ENCODE measurements at places on chromosomes 4 and X.

GRCh38 chr4:30825008-30825770 is 105.0 kb downstream of the PCDH7 start:
- no peak for DNase-seq

DNA sequence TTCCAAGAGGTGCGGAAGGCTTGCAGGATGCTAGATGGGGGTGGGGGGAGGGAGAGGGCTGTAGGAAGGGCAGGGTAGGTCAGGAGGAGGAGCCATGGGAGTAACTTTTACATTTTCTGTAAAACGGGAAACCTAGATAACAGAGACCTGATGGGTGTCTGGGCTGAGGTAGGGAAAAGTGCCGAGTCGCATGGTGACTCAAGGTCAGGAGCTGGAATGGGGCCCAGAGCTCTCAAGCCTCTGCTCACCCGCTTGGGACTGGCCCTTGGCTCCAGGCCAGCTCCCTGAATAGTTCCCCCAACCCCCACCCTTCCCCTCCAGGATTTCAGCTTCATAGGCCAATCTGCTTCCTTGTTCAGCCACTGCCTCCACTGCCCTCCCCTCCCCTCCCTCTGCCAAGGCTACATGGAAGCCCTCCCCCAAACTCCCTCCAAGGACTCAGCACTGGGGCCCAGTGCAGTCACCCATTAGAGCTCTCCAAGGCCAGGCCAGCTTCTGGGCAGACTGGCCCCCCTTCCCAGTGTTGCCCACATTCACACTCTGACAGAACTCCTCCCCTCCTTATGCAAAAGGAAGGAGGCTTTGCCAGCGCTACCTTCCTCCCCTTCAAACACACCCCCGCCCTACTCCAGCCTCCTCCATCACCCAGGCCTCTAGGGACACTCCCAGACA is 43.6 kb downstream of the TSC22D3 start:
- DNase-seq: no peak

DNA sequence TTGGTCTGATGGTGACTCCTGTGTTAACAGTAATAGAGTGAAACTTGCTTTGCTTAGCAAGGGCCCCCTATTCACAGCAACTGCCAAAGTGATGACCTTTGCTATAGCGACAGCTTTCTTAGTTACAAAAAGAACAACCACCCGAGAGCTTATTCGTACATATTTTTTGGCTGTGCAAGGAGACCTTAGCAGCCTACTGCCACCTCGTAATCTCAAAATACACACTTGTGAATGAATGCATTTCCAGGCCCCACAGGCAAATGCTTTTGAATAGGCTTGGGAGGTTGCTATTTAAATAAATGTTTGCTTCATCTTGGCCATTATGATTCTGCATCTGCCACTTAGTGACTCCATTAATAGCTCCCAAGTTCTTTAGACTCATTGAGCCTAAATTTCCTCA is 47.4 kb downstream of the CCDC149 start:
- no peak for DNase-seq

DNA sequence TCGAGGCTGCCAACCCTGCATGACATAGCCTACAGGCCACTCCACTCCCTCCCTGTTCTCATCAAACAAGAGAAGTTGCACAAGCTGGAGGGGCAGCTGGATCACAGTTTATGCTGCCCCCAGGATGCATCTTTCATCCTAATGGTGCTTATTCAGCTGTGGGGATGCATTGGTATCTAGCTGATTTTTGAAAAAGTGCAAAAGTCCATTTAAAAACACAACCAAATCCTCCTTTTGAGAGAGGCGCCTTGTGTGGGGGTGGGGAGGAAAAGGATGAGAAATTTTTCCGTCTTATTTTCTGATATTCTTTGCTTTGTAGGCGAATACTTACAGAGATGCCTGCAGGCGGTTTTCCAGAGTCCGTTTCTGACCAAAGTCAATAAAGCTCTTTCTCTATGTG is 276.4 kb upstream of the BOD1L1 start:
- no peak for DNase-seq

GRCh38 chr4:147682755-147683154 is 1.2 kb downstream of the PRMT9 start:
- DNase-seq: no peak

GRCh38 chrX:43822014-43822413 is 60.2 kb downstream of the MAOB start:
- no peak for DNase-seq

- DNase-seq: peak; percentile 16
Observed at GRCh38 chr4:168167714-168168284, 75.5 kb downstream of the ANXA10 start.

GRCh38 chr4:181613200-181613599 is 630.0 kb upstream of the TENM3 start:
- DNase-seq: no peak

DNA sequence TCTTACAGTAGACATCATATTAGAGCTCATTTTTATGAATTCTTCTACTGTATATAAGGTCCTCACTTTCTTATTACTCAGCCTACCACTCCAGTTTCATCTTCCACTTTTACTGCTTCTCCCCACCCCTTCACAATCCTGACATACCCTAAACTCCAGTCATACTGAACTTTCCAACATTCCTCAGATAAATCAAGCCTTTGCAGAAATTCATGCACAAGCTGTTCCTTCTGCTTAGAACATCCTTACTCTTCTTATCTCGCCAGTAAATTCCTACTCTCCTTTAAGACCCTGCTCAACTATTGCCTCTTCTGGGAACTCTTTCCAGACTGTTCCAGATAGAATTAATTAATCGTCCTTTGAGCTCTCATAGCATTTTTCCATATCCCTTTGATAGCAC is 24.8 kb downstream of the RTL9 start:
- DNase-seq: peak; percentile 60

GRCh38 chr4:2913168-2913567 is 50.0 kb downstream of the NOP14 start:
- DNase-seq: no peak

DNA sequence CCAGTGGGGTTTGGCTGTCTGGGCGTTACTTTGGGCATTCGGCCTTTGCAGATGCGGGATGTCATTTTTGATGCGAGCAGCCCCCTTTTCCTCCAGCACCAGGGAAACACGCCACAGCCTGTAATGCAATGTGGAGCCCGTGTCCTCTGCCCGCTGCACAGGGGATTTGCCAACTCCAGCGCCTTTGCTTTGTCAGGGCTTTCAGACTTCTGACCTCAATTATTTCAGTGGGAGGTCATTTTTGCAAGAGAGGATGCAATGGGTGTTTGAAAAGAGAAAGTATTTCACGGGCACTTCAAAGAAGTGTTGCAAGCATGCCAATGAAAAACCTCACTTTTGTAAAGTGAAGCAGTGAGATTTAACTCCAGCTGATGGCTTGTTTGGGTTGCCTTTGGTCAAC is 11.5 kb downstream of the CLCN4 start:
- no peak for DNase-seq

DNA sequence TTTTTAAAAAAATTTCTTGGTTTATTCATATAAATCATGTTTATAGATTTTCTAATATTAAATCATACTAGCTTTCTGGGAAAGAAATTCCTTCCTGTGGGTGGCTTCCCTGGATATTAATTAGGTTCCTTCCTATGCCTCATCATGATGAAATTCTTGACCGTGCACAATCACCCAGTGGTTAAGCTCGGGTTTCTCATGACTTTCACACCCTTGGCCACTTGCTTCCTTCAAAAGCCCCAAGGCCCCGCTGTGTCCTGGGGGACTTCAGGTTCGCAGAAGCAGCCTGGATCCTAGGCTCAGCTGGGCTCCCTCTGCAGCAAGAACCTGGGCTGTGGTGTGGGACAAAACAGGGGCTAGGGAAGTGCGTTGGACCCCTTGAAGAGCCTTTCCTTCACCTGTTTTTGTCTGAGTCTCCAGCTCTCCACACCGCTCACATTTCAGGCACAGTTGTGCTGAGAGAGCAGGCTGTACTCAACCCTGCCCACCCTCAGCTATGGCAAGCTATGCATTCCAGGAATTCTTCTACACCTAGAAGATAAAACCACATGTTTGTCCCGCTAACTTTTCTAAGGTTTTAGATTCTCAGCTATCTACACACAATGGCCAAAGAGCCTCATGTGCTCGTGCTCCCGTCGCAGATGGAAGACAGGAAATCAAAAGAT is 48.9 kb upstream of the TMSB15B start:
- no peak for DNase-seq

GRCh38 chrX:1205681-1206611 is 6.5 kb downstream of the CRLF2 start:
- no peak for DNase-seq

- no peak for DNase-seq
Observed at GRCh38 chr4:37872310-37872988, 18.4 kb upstream of the TBC1D1 start.

- no peak for DNase-seq
Observed at GRCh38 chr4:186752325-186752724, 28.7 kb upstream of the FAT1 start.

GRCh38 chr4:113560579-113560978 is 201.0 kb downstream of the CAMK2D start:
- DNase-seq: no peak

- DNase-seq: no peak
Observed at GRCh38 chr4:23932901-23933308, 43.1 kb upstream of the PPARGC1A start.

DNA sequence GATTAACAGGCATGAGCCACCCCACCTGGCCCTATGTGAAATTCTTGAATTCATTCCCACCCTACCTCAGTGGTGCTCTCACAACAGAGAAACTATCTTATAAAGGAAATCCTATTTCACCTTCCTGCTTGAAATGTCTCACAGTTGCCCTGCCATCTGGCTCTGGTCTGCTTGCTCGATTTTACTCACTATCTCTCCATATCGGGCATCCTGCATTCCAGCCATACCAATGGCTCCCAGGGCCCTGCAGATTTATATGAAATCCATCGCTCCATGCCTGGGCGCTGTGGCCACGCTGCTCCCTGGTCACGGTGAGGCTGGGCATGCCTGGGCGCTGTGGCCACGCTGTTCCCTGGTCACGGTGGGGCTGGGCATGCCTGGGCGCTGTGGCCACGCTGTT is 15.8 kb downstream of the SORBS2 start:
- no peak for DNase-seq

GRCh38 chr4:153471698-153472093 is 5.5 kb downstream of the TMEM131L start:
- DNase-seq: no peak

DNA sequence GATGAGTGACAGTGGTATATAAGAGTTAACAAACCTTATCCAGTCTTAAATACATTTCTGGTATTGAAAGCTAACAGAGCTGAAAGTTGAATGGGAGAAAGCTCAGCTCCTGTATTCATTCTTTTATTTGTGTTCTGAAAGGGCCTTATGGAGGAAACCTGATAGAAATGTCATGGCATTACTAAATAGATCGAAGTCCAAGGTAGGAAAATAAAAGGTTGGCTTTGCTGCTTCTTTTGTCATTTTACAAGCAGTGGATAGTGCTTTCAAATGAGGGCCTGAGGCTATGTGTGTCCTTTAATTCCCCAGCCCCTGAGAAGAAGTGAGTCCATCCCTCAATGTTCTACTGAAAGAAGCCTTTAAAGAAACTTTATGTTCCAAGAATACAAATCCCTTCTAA is 974.3 kb upstream of the INTU start:
- no peak for DNase-seq

GRCh38 chr4:146261041-146261440 is 46.7 kb downstream of the REELD1 start:
- DNase-seq: no peak

- DNase-seq: no peak
Observed at GRCh38 chr4:2942532-2943363, 20.5 kb downstream of the NOP14 start.

GRCh38 chr4:86542319-86543027 is 51.6 kb upstream of the PTPN13 start:
- DNase-seq: no peak

DNA sequence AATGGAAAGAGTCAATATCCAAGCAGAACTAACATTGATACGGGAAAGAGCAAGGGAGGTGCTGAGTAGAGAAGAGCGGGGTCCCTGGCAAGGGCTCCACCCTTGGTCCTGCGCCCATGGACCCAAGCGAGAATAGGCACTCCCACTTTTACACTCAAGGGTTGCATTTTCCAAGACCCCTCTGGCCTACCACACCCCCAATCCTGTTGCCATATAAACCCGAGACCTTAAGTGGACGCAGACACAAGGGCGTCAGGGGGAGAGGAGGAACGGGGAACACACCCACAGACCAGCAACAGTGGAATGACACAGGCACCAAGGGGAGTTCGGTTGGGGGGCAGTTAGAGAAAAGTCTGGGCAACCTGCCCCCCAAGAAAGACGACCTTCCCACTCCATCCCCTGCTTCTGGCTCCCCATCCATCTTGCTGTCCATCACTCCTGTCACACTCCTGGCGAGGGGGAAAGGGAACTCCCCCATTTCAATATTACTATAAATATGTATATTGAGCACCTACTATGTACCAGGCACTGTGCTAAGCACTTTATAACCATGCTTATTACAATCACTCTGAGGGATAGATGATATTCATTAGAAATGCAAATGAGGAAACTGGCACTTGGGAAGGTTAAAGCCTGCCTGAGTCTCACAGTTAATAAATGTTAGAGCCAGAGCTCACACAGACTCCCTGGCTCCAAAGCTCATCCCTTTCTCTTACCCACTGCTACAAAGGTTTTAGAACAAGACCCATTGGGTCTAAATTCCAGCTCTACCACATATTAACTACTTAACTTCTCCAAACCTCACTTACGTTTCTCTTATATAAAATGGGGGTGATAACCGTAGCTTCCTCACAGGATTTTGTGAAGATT is 51.7 kb downstream of the SCD5 start:
- DNase-seq: no peak

DNA sequence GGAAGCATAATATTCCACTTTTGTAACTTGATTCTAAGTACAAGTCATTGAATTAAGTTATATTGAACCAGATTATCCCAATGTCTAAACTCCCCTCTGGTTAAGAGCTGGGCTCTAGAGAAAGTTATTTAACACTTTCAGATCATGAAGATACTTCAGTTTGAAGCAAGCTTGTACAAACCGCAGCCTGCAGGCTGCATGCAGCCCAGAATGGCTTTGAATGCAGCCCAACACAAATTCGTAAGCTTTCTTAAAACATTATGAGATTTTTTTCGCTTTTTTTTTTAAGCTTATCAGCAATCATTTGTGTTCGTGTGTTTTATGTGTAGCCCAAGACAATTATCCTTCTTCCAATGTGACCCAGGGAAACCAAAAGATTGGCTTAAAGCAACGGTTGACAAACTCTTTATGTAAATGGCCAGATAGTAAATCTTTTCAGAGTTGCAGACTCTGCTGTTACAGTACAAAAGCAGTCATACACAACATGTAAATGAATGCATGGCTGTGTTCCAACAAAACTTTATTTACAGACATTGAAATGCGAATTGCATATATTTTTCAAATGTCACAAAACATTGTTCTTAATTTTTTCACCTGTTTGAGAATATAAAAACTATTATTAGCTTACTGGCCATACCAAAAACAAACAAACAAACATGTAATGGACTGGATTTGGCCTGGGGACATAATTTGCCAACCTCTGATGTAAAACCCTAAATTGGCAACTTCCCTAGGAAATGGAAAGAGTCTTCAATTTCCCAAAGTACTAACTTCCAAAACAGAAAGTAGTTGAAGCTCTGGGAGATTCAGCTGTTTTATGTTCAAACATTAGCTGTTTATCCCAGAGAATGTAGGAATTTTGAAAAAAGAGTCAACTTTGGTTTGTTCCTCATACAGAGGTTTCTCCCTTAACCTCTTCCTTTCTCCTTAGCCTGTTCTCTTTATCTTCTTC is 201.1 kb upstream of the MBNL3 start:
- no peak for DNase-seq

GRCh38 chrX:76454456-76454927 is 27.0 kb downstream of the MAGEE1 start:
- DNase-seq: no peak

- DNase-seq: no peak
Observed at GRCh38 chr4:141635736-141636081, 674 bp upstream of the IL15 start.

Data from AG04449 (cell line).